Endothelial cell (in vitro differentiated cells): ENCODE measurements at places on chromosomes 7 and 10. TPM values are rescaled to one million over a fixed set of nuclear protein-coding genes. Genes with fewer than 3 reads are reported as not detected.
A peak's percentile ranks its signal among the peaks of the same experiment; 100 is the strongest.

EPO gene
- total RNA-seq, result 0.33 TPM

TAS2R3 gene
- 0.74 TPM for total RNA-seq

GTPBP4 gene
- total RNA-seq, result 46.2 TPM

DNA sequence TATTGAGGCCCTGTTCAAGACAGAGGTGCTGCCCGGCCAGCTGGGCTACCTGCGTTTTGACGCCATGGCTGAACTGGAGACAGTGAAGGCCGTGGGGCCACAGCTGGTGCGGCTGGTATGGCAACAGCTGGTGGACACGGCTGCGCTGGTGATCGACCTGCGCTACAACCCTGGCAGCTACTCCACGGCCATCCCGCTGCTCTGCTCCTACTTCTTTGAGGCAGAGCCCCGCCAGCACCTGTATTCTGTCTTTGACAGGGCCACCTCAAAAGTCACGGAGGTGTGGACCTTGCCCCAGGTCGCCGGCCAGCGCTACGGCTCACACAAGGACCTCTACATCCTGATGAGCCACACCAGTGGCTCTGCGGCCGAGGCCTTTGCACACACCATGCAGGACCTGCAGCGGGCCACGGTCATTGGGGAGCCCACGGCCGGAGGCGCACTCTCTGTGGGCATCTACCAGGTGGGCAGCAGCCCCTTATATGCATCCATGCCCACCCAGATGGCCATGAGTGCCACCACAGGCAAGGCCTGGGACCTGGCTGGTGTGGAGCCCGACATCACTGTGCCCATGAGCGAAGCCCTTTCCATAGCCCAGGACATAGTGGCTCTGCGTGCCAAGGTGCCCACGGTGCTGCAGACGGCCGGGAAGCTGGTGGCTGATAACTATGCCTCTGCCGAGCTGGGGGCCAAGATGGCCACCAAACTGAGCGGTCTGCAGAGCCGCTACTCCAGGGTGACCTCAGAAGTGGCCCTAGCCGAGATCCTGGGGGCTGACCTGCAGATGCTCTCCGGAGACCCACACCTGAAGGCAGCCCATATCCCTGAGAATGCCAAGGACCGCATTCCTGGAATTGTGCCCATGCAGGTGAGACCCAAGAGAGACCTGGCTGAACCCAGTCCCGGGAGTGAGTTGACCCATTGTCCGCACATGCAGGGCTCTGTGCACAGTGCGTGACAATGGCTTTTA is 2.8 kb downstream of the RBP3 start:
- H3K27ac ChIP-seq, result no peak overlapping the region
- peaks cover 7% of the 10 kb centered on the region for H3K27me3 ChIP-seq
- H3K36me3 ChIP-seq, result no peaks in the 10 kb centered on the region
- DNase-seq, result no peak
- no peak overlapping the region for H3K4me3 ChIP-seq
- no peaks in the 10 kb centered on the region for H3K4me1 ChIP-seq

GRCh38 chr7:43240565-43240964 is 128.1 kb downstream of the HECW1 start:
- no peak overlapping the region for H3K27ac ChIP-seq
- H3K27me3 ChIP-seq, result peaks cover 1% of the 10 kb centered on the region
- no peak for DNase-seq
- H3K4me3 ChIP-seq, result no peak overlapping the region

DNA sequence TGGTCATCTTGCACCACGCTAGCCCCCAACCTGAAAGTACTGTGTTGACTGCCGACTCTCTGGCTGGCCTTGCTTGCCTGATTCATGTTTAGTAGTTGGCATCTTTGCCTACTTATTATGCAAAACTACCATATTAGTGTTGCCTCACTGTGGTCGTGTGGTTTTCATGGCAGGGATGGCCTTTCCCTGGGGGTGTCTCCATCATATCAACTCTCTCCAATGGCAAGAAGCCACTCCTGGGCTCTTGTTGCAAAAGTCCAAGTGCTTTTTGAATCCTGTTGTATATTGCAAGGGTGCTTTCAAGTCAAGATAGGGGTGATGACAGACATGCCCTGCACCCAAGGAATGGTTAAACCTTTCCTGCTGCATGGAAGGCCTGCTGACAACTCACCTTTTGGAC is 39.4 kb downstream of the ABLIM1 start:
- H3K27ac ChIP-seq, result no peak overlapping the region
- no peak for DNase-seq
- peaks cover 3% of the 10 kb centered on the region for H3K36me3 ChIP-seq
- no peak overlapping the region for H3K4me3 ChIP-seq
- peaks cover 6% of the 10 kb centered on the region for H3K4me1 ChIP-seq

DNA sequence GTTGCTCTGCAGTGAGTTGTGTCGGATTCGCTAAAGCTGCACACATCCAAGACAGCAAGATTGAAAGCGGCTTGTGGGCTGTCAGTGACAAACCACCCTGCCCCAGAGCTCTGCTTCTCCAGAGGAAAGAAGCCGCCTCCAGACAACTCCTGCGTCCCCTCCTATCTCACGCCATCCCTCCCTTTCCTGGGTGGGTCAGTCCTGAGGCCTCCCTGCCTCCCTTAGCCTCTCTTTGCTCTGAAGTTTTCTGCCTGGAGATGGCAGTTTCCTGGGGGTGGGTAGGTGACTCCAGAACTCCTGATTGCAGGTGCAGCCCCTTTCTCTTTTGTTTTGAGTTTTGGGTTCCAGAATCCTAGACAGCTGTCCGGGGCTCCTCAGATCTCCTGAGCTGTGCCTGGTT is 78.7 kb downstream of the EMX2 start:
- peaks cover 4% of the 10 kb centered on the region for H3K27me3 ChIP-seq
- no peaks in the 10 kb centered on the region for H3K36me3 ChIP-seq
- no peak overlapping the region for H3K4me3 ChIP-seq
- no peak for DNase-seq
- peak overlapping the region; percentile 20 for H3K27ac ChIP-seq

GRCh38 chr10:99430116-99430450 is 341 bp downstream of the GOT1 start:
- no peak for DNase-seq
- peak overlapping the region; percentile 97 for H3K4me3 ChIP-seq
- no peaks in the 10 kb centered on the region for H3K36me3 ChIP-seq
- peak overlapping the region; percentile 84 for H3K27ac ChIP-seq
- peaks cover 18% of the 10 kb centered on the region for H3K4me1 ChIP-seq

DNA sequence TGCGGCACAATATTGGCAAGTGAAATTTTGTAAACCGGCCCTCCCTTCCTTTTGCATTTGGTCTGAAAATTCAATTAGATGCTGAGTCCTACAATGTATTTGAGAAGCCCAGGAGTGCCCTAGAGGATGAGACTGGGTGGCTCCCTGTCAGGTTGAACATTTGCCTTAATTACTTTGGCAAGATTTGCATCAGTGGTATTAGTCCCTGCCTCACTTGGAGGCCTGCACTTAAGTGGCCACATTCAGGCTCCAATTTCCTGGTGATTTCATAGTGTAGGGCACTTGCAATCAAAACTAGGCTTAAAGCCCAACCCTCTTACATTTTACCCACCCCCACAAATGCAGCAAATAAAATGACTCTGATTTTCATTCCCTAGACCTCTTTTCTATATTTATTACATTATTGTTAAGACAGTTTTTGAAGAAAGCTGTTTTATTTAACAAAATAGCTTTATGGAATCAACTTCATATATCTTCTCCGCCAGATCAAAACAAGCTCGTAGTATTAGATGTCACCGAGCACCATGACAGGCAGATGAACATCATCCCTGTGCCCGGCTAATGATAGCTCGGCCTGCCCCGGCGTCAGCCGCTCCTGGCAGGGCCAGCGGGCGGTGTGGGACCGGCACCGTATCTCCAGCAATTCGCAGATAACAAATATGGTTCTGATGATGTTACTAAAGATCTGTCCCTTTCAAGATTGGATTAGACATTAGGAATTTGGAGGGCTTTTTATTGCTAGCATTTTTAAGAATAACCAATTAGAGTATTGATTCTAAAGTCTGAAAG is 73.6 kb downstream of the EGFR start:
- peaks cover 3% of the 10 kb centered on the region for H3K27me3 ChIP-seq
- H3K27ac ChIP-seq, result no peak overlapping the region
- H3K4me3 ChIP-seq, result no peak overlapping the region
- no peaks in the 10 kb centered on the region for H3K4me1 ChIP-seq
- no peaks in the 10 kb centered on the region for H3K36me3 ChIP-seq

DNA sequence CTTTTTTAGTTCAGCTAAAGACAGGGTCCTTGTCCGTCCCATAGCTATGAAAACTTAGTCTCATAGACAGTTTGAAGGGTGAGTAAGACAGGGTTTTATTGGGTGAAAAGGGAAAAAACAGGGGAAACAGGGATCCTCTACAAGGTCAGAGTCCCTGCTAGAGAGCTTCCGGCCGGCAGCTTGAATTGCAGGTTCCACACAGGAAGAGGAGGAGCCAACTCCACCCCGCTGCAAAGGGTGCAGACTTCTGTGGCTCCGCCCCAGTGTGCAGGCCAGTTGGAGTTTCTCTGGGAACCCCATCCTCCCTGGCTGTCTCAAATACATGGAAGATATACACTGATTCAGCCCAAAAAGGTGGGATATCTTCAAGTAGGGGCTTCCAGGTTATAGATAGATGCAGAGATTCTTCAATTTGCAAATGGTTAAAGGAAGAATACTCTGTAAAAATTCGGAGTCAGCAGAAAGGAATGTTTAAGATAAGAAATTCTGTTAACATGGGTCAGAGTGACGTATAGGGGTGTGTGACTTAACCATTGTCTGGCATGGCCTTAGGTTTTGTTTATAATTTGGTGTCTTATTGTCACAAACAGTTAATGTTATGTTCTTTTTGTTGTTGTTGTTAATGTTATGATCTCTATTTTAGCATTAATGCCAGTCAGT is 34.6 kb upstream of the HECW1 start:
- no peaks in the 10 kb centered on the region for H3K36me3 ChIP-seq
- no peak for DNase-seq
- H3K27me3 ChIP-seq, result peaks cover 1% of the 10 kb centered on the region
- H3K4me3 ChIP-seq, result no peak overlapping the region
- peaks cover 2% of the 10 kb centered on the region for H3K4me1 ChIP-seq
- no peak overlapping the region for H3K27ac ChIP-seq

DNA sequence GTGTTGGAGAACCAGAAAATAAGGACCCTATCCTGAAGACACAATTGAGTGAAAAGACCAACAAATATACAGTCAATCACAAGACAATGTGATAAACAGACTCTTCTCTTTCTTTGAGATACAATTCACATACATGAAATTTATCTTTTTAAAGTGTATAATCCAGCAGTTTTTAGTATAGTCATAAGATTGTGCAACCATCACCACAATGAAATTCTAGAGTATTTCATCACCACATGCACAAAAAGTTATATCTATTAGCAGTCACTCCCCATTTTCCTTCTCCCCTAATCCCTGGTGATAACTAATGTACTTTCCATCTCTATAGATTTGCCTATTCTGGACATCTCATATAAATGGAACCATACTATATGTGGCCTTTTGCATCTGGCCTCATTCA is 8.2 kb upstream of the SORBS1 start:
- no peak overlapping the region for H3K27ac ChIP-seq
- H3K4me3 ChIP-seq, result no peak overlapping the region
- peaks cover 7% of the 10 kb centered on the region for H3K27me3 ChIP-seq
- DNase-seq, result no peak

DNA sequence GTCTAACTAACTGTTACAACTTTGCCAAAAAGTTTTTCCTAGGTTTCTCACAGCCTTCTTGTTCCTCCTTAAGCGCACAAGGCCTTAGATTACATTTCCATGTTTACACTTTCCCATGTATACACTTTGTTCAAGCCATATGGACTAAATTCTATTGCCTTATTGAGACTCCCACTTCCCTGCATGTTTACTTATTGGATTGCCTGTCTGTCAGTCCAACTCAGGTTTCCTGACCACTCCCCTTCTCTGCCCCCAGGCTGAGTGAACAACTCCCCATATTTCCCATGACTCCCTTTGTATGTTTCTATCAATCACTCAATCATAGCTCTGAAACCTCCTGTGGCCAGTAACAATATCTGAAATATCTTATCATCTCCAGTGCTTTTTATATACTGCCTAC is 43.0 kb downstream of the SLC25A40 start:
- no peak for DNase-seq
- H3K36me3 ChIP-seq, result no peaks in the 10 kb centered on the region
- H3K4me1 ChIP-seq, result no peaks in the 10 kb centered on the region
- H3K27ac ChIP-seq, result no peak overlapping the region
- no peaks in the 10 kb centered on the region for H3K27me3 ChIP-seq

DNA sequence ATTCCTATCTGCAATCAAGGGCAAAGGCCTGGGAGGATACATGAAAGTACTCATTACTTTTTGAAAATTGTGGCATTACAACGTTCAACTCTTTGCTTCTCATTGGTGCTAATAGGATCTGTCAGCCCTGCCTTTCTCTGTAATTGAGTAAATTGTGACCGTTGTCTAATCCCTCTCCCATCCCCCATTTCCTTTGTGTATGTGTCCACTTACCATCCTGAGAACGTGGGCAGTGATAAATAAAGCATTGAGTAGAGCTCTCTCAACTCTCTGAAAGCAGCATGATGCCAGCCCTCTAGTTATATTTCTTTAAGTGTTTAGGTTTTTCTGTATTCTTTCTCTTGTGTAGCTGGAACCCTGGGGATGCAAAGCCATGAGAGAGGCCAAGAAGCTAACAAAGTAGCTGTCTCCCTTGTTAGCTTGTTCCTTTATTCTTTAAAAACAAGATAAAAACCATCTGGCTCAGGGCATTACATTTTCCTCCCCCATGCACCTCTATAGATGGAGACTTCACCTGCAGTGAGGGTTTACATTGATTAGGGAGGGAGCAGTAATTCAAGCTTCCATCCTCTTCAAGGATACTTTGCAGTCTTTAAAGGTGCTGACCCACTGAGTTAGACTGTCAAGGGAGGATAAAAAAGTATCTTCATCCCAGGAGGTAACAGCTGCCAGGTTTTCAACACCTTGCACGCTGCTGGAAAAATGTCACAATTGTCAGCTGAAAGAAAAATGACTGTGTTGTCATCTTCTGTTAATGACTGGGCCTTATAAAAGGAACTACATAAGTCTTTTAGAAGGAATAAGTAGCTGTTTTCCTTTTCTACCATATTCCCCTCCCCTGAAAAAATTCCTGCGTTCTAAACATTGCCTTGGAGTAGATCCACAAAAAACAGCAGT is 112.3 kb downstream of the BTRC start:
- DNase-seq, result no peak
- peaks cover 8% of the 10 kb centered on the region for H3K4me1 ChIP-seq
- no peaks in the 10 kb centered on the region for H3K36me3 ChIP-seq
- H3K27me3 ChIP-seq, result no peaks in the 10 kb centered on the region

DNA sequence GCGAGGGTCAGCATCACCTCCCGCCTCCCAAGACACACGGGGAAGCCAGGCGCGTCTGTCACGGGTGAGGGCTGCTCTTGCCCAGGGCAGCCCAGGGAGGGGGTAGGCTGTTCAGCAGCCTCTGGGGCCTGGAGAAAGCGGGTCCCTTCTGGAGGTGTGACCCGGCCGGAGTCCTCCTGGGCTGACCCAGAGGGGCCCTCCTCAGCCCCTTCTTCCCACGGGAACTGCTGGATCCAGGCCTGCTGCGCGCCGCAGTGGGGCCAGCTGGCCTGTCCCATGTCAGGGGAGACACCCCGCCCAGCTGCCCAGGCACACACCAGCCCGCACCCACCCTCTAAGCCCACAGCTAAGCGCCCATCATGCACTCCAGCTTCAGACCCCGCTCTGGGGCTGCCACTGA is 41.8 kb downstream of the INSIG1 start:
- H3K27ac ChIP-seq, result no peak overlapping the region
- DNase-seq, result no peak
- no peak overlapping the region for H3K4me3 ChIP-seq
- no peaks in the 10 kb centered on the region for H3K36me3 ChIP-seq

GRCh38 chr7:25923741-25924460 is 228.1 kb upstream of the NFE2L3 start:
- no peaks in the 10 kb centered on the region for H3K4me1 ChIP-seq
- no peak overlapping the region for H3K4me3 ChIP-seq
- no peaks in the 10 kb centered on the region for H3K27me3 ChIP-seq
- no peak for DNase-seq
- H3K27ac ChIP-seq, result no peak overlapping the region
